ENCODE measurements at places on chromosomes 6 and 20.

DNA sequence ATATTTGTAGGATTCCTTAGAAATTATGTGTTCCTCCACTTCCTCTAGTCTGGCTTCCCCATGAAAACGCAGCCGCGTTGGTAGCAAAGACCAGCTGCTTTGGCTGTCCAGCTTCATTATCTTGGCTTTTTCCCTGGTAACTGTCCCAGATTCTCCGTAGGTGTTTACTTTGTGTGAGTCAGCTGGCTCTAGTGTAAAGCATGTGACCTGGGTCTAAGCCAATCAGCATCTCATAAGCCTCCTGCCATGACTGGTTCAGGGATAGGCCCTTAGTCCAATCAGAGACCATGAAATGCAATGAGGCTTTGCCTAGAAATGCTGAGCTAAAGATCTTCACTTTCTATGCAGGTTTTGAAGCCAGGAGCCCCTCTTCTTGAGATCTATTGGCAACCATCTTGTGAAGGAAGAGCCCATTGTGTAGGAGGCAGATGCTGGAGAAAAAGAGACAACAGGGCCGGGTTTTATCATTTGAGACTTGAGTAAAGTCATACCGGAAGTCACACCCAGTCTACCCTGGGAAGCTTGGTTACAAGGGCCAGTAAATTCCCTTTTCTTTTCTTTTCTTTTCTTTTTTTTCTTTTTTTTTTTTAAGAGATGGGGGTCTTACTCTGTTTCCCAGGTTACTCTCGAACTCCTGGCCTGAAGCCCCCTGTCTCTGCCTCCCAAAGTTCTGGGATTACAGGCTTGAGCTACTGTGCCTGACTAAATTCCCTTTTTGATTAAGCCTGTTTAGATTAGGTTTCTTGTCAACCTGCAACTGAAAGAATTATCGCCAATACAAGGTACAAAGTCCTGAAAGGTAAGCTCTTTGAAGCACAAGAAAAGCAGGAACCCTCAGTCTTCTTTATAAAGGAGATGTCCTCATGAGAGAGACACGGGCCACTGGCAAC, 256.5 kb upstream of the RREB1 start:
- peak; percentile 94 for DNase-seq

GRCh38 chr6:26071135-26071534, 16.1 kb upstream of the HFE start:
- DNase-seq: no peak

DNA sequence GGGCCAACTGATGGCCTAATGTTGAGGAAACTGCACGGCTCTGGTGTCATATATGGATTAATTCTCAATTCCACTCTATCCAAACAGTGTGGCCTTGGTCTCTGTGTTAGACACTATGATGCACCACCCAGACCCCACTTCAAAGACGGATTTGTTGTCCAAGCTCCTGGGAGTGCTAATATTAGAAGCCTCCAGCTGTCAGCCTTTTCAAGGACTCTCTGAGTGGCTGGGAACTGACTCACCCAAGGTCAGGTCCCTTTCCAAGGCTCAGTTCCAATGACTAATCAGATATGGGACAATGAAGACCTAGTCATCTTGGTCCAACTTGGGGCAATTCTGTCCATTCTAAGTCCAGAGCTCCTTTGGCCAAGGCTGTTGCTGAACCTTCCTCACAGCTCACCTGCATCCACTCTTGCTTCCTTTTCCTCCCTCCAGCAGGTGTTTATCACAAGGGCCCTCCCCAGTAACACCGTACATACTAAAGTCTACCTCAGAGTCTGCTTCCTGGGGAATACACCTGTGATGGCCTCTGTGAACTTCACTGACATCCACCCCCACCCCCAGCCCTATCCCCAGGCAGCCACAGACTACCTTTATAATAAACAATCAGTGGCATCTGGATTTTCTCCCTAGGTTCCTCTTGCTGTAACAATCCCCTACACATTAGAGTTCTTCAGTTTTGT, 7.2 kb upstream of the IL20RA start:
- no peak for DNase-seq

- no peak for DNase-seq
These were observed 2.1 kb downstream of the TSPYL4 start for GRCh38 chr6:116251568-116252384.

GRCh38 chr6:10309457-10310329, 105.2 kb downstream of the TFAP2A start:
- peak; percentile 81 for DNase-seq

DNA sequence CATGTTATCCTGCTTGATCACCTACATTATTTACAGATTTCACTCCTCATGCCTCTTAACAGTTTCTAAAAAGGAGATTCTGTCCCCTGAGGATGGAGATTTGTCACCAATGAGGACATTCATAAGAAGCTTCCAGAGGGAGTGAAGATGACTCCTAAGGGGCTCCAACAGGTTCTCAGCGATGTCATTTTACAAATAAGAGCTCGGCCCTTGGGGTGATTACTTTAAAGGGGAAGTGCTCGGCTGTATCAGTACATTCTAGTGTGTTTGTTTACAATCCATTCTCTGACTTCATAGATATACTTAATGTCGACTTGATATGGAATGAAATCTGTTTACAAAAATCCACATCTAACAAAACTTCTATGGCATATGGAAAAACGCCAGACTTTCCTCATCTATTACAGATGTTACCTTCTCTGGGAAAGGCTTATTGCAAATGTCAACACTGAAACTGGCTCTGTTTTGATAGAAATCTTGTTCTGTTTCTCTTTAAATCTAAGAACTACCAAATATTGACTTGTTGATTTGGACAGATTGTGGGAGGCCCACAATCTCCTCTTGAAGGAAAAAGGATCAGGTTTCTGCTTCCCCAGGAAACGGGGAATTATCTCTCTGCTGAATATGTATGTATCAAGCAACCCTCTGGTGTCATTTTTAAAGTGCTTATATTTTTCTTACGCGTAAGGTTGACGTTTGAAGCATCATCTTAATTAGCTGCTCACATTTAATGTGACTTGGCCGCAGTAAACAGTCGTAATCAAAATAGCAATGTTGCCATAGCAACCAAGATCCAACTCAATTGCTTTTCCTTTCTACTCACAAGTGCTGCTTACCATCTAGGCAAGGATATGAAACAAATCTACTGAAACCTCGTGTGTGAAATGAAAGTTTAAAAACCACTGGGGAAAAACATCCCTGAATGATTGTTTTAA, 95.7 kb downstream of the SHLD1 start:
- DNase-seq: no peak

DNA sequence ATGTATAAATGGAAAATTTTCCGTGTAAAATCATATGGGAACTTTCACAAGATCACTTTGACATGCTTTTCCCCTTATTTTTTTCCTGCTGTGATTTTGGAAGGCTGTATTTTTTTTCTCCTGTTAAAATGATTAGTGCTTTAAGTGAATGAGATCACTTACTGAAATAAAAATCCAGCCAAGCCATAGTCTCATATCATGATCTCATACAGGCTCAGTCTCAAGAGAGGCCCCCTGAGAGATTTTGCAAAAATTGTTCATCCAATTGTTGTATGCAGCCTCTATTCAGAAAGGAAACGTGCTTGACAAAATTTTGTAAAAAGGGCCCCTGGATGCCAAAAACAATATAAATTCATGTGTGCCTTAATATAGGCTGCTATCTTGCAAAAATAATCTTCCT, 528.2 kb downstream of the HDGFL1 start:
- no peak for DNase-seq

- DNase-seq: no peak
These were observed 25.7 kb upstream of the TCFL5 start for GRCh38 chr20:62887152-62887859.

GRCh38 chr20:56690531-56691175, 61.5 kb downstream of the TFAP2C start:
- no peak for DNase-seq

GRCh38 chr20:49485563-49485962, 3.1 kb upstream of the KCNB1 start:
- DNase-seq: no peak

GRCh38 chr6:128742900-128743299, 140.0 kb upstream of the LAMA2 start:
- DNase-seq: no peak

GRCh38 chr20:34060970-34061369, 51.1 kb downstream of the EIF2S2 start:
- no peak for DNase-seq

DNA sequence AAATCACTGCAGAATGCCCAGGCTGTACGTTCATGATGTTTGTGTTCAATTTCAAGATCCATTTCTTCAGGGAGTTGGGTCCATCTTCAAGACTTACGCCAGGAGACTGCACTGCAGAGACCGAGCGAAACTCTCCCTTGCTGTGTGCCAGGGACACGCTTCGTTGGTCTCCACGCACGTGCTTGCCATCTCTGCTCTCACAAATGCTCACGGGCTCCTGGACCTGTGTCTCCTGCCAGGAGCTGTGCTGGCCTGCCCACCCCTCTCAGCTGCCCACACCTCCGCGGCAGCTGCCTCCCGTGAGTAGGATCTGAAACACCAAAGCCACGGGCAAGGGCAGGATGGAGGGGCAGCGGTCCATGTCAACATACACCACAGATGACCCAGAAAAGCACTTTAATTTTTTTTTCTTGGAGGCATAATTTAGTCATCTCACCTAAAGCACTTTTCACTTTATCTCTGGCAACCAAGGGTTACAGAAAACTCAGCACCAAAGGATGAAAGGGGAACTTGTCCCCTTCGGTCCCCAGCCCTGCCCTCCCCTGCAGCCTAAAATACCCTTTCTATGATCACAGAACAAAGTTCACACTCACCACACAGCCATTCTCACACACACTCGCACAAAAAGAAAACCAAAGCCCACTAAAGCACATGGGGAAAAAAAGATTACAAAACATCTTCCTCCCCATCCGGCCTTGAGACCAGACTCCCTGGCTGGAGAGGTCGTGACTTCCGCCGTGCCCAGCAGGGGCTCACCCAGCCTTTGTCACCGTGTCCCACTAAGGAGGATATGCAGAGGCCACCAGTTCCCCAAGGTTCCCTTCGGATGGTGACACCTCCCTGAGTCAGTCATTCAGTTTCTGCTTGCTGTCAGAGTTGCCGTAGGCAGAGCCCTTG, 137.9 kb downstream of the AGPAT4 start:
- DNase-seq: no peak

DNA sequence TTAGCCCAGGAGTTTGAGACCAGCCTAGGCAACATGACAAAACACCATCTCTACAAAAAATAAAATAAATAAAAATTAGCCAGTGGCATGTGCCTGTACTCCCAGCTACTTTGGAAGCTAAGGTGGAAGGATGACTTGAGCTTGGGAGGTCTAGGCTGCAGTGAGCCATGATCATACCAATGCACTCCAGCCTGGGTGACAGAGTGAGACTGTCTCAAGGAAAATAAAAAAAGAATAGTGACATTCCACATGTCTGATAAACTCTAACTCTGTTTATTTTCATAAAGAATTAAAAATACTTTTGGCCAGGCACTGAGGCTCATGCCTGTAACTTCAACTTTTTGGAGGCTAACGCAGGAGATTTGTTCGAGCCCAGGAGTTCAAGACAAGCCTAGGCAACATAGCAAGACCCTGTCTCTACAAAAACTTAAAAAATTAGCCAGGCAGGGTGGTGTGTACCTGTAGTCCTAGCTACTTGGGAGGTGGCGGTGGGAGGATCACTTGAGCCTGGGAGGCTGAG, 115.1 kb downstream of the GJA1 start:
- DNase-seq: peak; percentile 28

DNA sequence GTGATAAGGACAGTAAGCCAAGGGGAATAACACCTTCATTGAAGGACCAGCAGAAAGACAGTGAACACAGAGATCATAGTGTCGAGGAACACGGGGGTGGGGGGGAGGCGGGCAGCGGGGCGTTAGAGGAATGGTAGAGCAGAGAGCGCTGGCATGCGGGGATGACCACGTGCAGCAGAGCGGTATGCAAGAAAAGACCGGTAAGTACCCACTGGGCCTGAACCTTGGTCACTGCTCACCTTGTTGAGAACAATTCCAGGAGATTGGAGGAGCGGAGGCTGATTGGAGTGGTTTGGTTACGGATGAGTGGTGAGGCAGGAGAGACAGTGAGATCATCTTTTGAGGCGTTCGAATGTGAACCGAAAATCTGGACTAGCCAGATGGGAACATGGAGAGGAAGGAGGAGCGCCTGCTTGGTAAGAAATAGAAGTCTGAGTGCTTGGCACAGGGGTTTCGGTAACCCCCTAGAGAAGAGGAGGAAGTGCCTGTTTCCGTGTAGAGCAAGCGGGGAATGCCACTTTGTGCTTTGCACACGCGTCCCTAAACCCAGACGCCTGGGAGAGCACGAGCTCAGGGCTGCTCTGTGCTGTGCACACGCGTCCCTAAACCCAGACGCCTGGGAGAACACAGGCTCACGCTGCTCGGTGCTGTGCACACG, 70.0 kb downstream of the FAM120B start:
- no peak for DNase-seq

- DNase-seq: no peak
These were observed 214.5 kb downstream of the TBX18 start for GRCh38 chr6:84549917-84550316.

- no peak for DNase-seq
These were observed 573.1 kb upstream of the RNF217 start for GRCh38 chr6:124389127-124389526.

- DNase-seq: no peak
These were observed 33.0 kb downstream of the CHRNA4 start for GRCh38 chr20:63328026-63328700.

- DNase-seq: peak; percentile 58
These were observed 7.2 kb upstream of the PLEKHG1 start for GRCh38 chr6:150592377-150592995.

DNA sequence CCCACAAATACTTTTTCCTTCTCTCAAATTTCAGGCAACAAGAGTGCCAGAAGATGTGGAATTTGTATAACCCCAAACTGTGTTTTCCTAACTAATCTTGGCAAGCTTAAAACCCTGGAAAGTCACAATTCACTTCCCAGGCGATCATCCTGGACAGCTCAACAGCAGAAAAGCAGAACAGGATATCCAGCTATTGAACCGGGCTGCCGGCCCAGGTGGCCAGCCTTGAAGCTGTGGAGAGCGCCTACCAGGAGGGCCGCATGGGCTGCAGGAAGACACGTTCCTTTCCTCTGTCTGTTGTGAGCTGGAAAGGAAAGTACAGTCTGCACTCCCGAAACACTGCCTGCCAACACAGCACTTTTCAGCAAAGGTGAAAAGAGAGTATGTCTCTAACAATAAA, 719.7 kb upstream of the MARCKS start:
- no peak for DNase-seq

DNA sequence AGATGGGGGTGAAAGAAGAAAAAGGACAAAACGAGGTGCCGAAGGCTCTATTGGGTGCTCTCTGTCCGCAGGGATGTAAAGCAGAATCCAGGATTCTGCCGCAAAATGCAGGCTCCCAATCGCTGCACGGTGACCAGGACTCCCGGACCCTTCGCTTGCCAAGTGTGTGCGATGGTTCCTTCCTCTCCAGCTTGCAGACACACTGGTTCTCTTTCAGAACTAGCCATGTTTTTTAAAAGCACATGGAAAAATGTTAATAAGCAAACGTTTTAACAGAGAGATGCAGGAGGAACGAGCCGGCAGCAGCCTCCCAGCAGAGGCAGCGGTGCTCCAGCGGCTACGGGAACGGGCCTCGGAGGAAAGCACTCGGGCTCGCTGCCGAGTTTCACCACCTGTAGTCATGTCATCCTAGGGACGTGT, 59.6 kb downstream of the ZNF831 start:
- DNase-seq: no peak

GRCh38 chr6:18053555-18054445, 66.4 kb upstream of the KIF13A start:
- DNase-seq: peak; percentile 71

- DNase-seq: no peak
These were observed 446.3 kb upstream of the SLC35B3 start for GRCh38 chr6:8881663-8882062.
